ENCODE measurements at places on chromosomes 1 and 21. TPM values are rescaled to one million over a fixed set of nuclear protein-coding genes. Genes with fewer than 3 reads are reported as not detected.

The GNAT2 gene
- not detected for polyA plus RNA-seq

GRCh38 chr21:37658817-37659458, 257.3 kb downstream of the KCNJ6 start:
- DNase-seq: peak; percentile 41

- no peak for DNase-seq
These were observed 71.9 kb downstream of the CASZ1 start for GRCh38 chr1:10724511-10724910.

- DNase-seq: no peak
These were observed 102.4 kb upstream of the KRTAP19-8 start for GRCh38 chr21:31140676-31141075.

GRCh38 chr1:16178596-16179497, 23.0 kb upstream of the EPHA2 start:
- no peak for DNase-seq

DNA sequence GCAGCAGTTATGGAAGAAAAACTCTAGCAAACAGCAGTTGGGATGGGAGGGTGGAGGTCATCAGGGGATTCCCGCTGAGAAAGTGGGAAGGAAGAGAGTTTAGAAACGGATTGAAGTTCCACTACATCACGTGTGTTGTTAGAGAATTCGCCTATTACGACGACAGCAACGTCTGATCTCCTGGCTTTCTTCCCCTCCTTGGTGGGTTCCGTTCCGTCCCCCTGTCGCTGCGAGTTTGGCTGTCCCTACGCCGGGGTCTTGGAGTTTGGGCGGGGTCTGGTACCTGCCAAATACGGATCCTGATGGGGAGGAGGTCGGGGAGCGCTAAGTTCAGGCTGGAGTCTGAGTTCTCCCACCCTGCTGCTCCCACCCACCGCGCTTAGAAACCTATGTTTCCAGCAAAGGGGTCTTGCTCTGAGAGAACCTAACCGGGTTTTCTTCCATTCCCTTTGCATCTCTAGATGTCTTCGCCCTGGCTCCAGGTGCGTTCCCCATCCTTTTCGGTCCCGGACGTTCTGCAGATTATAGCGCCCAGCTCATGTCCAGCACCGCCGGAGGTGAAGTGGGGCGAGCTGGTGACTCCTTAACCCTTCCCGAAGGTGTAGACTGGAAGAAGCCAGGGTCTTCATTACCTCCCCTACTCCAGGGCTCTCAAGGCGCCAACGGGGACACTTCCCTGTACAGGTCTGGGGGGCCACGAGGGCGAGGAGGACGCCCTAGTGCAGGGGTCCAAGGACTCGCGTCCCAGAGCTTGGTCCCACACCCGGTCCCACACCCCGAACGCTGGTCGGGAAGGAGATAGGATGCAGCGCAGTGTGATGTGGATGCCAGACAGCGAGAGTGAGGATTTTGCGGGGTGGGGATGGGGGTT, 641 bp upstream of the KCNK2 start:
- DNase-seq: no peak

The RASSF5 gene
- 5.2 TPM for polyA plus RNA-seq

DNA sequence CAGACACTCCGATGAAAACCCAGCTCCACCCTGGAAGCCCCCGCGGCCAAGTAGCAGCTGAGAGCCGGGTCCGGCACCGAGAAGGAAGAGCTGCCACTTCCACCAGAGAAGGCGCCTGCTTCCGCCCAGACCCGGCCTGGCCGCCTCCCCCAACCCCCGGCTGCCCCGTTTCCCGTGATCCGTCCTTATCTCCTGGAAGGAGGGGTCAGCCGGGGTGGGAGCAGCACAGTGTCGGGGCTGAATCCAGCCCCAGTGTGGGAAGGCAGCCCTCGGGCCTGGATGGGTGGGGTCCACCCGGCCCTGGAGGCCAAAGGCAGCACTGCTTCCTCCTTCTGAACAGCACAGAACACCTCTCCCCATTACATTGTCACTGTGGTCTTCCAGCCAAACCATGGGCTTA, 69.4 kb downstream of the MEGF6 start:
- DNase-seq: no peak

DNA sequence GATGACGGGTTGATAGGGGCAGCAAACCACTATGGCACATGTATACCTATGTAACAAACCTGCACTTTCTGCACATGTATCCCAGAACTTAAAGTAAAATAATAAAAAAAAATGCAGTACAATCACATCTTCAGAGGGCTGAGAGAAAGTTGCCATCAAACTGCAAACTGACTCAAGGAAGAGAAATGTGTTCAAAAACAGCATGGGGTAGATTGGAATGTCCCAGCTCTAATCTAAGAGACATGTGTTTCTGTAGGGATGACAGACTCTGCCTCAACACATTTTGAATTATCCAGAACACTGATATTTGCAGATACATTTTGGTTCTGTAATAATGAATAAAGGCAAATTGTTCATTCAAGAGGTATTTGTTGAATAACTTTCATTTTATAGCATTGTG, 171.2 kb upstream of the RUNX1 start:
- no peak for DNase-seq

DNA sequence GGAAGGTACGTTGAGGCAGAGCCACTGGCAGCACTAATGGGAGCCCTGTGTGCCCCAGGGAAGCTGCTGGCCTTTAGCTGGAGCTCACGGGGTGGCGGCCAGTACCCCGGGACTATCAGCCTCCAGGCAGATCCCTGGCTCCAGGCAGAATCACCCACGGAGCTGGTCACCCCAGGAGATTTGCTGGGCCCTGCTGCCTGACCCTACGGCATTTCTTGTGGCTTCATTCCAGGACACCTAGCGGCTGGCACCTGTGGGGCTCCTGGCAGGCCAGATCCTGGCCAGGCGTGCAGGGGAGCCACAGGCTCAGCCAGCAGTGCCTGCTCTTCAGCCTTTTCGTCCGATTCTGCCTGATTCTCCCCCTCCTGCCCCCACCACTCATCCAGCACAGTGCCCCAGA, 7.1 kb downstream of the PADI1 start:
- no peak for DNase-seq

The INSRR gene
- 1.2 TPM for polyA plus RNA-seq

DNA sequence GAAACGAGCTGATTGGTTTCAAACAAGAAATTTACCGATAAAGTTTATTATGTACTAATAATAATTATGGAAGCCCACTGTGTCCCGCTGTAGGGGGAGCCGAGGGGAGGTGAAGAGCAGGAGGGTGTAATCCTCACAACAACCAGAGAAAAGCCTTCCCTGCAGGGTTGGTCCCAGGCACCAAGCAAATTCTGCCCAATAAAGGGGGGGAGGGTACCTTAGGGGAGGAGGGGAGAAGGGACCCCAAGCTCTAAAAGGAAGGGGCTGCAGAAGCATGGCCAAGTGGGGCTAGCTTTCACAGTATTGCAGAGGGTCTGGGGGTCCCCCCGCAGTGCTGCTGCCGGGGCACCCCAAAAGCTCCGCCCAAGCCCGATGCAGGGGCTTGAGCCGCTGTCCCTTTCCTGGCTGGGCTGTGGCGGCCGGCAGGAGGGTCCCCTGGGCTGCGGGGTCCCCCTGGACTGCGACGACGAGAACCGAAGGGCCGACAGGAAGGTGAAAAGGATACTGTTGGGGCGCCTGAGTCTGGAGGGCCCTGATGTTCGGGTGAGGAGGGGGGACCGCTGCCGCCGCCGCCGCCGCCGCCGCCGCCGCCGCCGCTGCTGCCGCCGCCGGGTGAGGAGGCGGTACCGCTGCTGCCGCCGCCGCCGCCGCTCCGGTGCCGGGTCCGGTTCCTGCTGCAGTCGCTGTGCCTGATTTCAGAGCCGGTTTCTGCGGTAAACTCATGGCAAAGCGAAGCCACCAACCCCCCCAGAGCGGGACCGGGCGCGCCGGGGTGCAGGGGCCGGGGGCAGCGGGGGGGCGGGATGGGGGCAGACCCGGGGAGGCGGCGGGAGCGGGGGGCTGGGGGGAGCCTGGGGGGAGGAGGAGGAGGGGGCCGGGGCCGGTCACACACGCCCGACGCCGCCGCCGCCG, 771 bp downstream of the EIF4G3 start:
- peak; percentile 31 for DNase-seq

The CNR2 gene
- 0.07 TPM for polyA plus RNA-seq

Data from left renal pelvis (tissue), 4 donors.